ENCODE measurements at places on chromosomes 5 and 9. TPM values are rescaled to one million over a fixed set of nuclear protein-coding genes. Genes with fewer than 3 reads are reported as not detected.

Gene EQTN
- total RNA-seq = not detected

Gene PKD2L2
- not detected for total RNA-seq

Gene BTNL8
- 0.13 TPM for total RNA-seq

Gene FRMD3
- total RNA-seq = 0.62 TPM

Gene NR6A1
- total RNA-seq = 3.0 TPM

Gene ARID3C
- total RNA-seq = 0.22 TPM

Gene EIF4E1B
- not detected for total RNA-seq

Gene CCDC152
- total RNA-seq = 14.5 TPM

Gene BAAT
- total RNA-seq = not detected

Gene GAS1
- 0.42 TPM for total RNA-seq
